Type B pancreatic cell (in vitro differentiated cells): ENCODE measurements at places on chromosomes 2 and 18. TPM values are rescaled to one million over a fixed set of nuclear protein-coding genes. Genes with fewer than 3 reads are reported as not detected.

- no peaks in the 10 kb centered on the region for H3K36me3 ChIP-seq
- peaks cover 27% of the 10 kb centered on the region for H3K4me1 ChIP-seq
- H3K4me3 ChIP-seq: no peak overlapping the region
Measured at GRCh38 chr18:25459814-25460213, 107.8 kb upstream of the ZNF521 start.

DNA sequence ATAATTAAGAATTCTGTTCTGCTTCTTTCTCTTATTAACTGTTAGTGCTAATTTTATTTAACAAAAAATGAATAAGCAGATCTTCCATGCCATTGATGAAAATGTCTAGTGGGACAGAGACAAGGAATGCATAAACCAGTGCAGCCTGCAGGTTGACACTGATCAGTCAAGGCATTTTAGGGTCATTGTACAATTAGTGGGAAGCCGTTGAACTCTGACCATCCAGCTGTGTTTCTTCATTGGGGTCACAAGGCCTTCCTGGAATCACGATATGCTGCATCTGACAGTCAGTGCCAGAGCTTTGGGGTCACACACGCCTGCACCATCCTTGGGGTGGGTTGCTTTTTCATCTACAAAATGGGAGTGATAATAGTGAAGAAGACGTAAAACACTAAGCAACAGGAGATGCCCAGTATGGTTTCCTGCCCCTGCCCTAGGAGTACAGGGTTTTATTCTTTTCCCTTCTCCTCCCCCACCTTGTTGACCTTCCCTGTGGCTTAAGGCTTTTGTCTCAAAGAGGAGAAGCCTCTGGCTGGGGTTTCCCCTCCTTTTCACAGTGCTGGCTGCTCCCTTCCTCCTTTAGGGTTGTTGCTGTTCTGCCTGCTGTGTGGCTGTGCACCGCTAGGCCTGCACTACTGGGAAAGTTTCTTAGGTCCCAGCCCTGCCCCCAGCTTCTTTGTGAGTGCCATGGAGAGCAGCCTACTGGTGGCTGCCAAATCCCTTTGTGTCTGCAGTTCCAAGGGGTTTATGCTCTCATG is 245.6 kb downstream of the TPGS2 start:
- H3K4me3 ChIP-seq: no peak overlapping the region
- no peaks in the 10 kb centered on the region for H3K27me3 ChIP-seq
- H3K4me1 ChIP-seq: peaks cover 23% of the 10 kb centered on the region
- no peaks in the 10 kb centered on the region for H3K36me3 ChIP-seq
- no peak overlapping the region for H3K27ac ChIP-seq

- H3K36me3 ChIP-seq: no peaks in the 10 kb centered on the region
- H3K4me1 ChIP-seq: peaks cover 15% of the 10 kb centered on the region
- H3K27ac ChIP-seq: no peak overlapping the region
- no peak for DNase-seq
Measured at GRCh38 chr2:33166287-33166881, 219.6 kb downstream of the LTBP1 start.

GRCh38 chr2:202488671-202489070 is 112.5 kb downstream of the BMPR2 start:
- H3K27me3 ChIP-seq: no peaks in the 10 kb centered on the region
- no peaks in the 10 kb centered on the region for H3K4me1 ChIP-seq
- peaks cover 4% of the 10 kb centered on the region for H3K36me3 ChIP-seq
- no peak for DNase-seq
- H3K4me3 ChIP-seq: no peak overlapping the region

DNA sequence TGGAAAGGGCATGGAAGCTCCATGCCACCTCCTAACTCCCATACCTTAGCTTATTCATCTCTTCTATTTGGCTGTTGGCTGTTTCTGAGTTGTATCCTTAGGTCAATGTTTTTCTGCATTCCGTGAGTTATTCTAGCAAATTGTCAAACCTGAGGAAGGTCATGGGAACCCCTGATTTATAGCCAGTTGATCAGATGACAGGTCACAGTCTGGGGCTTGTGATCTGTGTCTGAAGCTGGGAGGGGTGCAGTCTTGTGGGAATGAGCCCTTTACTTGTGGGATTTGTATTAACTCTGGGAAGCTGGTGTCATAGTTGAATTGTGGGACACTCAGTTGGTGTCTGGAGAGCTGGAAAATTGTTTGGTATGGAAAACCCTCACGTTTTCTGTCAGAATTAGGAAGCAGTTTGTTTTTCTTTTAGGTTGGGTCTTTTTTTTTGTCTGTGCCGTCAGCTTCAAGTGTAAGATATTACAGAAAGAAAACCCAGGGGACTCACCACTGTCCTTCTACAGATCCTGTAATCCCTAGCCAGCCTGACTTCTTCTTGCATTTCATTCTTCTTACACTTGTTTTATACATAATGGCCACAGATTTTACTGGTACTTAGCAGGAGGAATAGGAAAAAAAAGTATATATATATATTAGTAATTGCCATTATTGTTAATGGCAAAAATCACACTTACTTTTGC is 137.9 kb downstream of the LRRTM1 start:
- H3K27me3 ChIP-seq: no peaks in the 10 kb centered on the region
- no peaks in the 10 kb centered on the region for H3K36me3 ChIP-seq
- no peak overlapping the region for H3K27ac ChIP-seq
- no peak for DNase-seq
- H3K4me3 ChIP-seq: no peak overlapping the region

GRCh38 chr2:23599006-23599405 is 214.0 kb downstream of the KLHL29 start:
- no peaks in the 10 kb centered on the region for H3K36me3 ChIP-seq
- H3K4me1 ChIP-seq: peaks cover 39% of the 10 kb centered on the region
- H3K4me3 ChIP-seq: no peak overlapping the region
- no peaks in the 10 kb centered on the region for H3K27me3 ChIP-seq

DNA sequence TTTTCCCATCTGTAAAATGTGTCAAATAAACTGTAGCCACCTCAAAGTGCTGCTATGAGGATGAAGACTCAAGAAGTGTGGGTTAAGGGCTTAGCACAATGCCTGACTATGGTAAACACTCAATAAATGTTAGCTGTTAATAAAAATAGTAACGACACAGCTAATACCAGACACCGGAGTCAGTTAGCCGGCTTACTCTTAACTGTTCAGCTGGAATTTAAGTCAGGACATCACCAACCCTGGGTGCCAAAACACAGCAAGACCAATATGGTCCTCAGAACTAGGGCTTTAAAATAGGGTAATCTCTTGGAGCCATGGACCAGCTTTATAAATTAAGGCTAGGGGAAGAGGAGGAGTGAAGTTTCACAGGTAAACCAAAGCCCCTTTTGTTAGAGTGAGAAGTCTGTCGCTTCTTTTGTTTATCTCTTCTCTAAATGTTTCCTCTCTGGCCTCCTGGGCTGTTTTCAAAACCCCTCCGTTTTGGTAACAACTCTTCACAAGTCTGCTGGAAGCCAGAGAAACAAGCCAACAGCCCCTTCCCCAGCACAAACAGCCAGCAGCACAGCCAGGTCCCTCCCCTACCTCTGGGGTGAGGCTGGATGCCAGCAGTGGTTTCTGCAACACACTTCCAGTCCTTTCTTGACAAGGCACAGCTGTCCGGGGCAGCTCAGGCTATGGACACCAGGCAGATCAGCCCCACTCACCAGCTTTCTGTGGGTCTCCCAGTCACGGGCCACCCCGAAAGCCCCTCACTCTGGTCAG is 13.8 kb upstream of the FZD7 start:
- no peak overlapping the region for H3K27ac ChIP-seq
- no peak overlapping the region for H3K4me3 ChIP-seq
- peaks cover 27% of the 10 kb centered on the region for H3K4me1 ChIP-seq
- DNase-seq: no peak
- no peaks in the 10 kb centered on the region for H3K36me3 ChIP-seq
- no peaks in the 10 kb centered on the region for H3K27me3 ChIP-seq

DNA sequence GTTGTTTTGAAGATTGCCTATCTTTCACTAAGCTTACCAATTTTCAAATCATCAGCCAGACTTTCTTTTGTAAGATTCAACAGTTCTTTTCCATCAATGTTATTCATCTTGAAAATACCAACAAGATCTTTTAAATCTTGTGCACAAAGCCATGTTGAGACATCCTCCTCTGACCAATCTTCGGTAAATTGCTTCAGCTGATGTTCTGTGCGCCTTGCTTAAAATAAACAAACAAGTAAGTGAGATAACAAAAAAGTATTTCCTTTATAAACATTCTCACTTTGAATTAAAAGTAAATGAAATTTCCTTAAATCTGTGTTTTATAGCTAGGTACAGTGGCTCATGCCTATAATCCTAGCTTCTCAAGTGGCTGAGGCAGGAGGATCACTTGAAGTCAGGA is 30.3 kb downstream of the WDSUB1 start:
- H3K4me1 ChIP-seq: no peaks in the 10 kb centered on the region
- peaks cover 15% of the 10 kb centered on the region for H3K36me3 ChIP-seq
- no peak overlapping the region for H3K27ac ChIP-seq
- DNase-seq: no peak
- H3K27me3 ChIP-seq: no peaks in the 10 kb centered on the region
- H3K4me3 ChIP-seq: no peak overlapping the region

DNA sequence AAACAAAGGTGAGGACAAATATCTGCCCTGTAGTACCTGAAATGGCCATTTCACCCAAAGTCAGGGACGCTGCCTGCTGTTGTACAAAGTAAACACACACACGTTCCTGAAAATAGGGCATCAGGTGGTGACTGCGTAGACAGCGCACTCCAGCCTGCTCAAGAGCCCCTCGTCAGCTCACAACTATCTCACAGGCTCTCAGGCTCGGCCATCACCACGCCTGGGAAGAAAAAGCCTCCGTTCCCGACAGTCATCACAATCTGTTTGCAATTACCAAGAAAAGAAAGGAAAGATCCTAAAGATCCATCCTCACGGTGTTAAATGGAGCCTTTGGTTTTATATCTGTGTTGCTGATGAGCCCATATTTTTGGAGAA is 230.2 kb downstream of the ZNF516 start:
- no peak for DNase-seq
- H3K27ac ChIP-seq: peak overlapping the region; percentile 16
- peaks cover 47% of the 10 kb centered on the region for H3K4me1 ChIP-seq
- H3K27me3 ChIP-seq: peaks cover 5% of the 10 kb centered on the region

GRCh38 chr2:71679491-71679890 is 226.1 kb downstream of the DYSF start:
- H3K4me3 ChIP-seq: no peak overlapping the region
- H3K4me1 ChIP-seq: peaks cover 12% of the 10 kb centered on the region
- H3K36me3 ChIP-seq: no peaks in the 10 kb centered on the region

DNA sequence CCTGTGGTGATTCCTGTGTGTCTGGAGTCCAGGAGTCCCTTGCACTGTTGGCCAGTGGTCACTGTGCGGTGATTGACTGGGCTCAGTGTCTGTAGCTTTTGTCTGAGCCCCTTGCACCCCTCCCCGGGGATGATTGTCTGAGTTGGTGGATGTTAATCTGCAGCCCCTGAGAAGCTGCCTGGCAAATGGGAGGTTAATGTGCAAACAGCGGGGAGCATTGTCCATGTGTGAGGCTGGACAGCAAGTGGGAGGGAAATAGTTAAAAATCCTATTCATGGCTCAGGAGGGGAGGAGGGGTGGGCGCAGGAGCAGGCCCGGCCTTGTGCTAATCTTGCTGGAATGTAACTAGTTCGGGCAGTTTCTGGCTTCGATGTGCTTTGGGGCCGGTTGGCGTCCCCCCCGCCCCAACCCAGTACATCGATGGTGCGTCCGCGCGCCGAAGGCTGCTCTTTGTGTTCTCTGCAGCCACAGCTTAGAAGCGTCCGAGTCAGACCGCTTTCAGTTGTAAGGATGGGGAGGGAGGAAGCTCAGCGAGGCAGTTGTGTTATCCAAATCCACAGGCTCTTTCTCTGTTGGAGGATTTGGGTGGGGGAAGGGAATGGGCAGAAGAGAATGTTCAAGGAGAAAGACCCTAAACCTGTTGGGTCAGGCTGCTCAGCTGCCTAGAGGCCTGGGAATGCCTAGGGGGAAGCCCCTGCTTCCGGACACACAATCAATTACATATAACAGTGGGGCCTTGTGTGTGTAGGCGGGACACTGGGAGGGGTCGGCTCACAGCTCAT is 71.8 kb downstream of the TGOLN2 start:
- H3K36me3 ChIP-seq: peaks cover 4% of the 10 kb centered on the region
- peak overlapping the region; percentile 87 for H3K4me3 ChIP-seq
- no peaks in the 10 kb centered on the region for H3K27me3 ChIP-seq
- peak; percentile 78 for DNase-seq

- H3K4me3 ChIP-seq: no peak overlapping the region
- no peaks in the 10 kb centered on the region for H3K27me3 ChIP-seq
- H3K36me3 ChIP-seq: no peaks in the 10 kb centered on the region
- H3K4me1 ChIP-seq: no peaks in the 10 kb centered on the region
Measured at GRCh38 chr18:9894454-9895068, 8.8 kb downstream of the TXNDC2 start.

GRCh38 chr2:240906141-240906910 is at the start of gene CROCC2:
TSS of gene CROCC2 (plus strand) at chr2:240906336. CDS start at chr2:240906514, 178 bp downstream.
- H3K4me1 ChIP-seq: peaks cover 10% of the 10 kb centered on the region
- H3K27me3 ChIP-seq: no peaks in the 10 kb centered on the region
- no peaks in the 10 kb centered on the region for H3K36me3 ChIP-seq
- no peak for DNase-seq
- H3K27ac ChIP-seq: peak within 1 kb of the TSS; percentile 70
- H3K4me3 ChIP-seq: no peak within 1 kb of the TSS

DNA sequence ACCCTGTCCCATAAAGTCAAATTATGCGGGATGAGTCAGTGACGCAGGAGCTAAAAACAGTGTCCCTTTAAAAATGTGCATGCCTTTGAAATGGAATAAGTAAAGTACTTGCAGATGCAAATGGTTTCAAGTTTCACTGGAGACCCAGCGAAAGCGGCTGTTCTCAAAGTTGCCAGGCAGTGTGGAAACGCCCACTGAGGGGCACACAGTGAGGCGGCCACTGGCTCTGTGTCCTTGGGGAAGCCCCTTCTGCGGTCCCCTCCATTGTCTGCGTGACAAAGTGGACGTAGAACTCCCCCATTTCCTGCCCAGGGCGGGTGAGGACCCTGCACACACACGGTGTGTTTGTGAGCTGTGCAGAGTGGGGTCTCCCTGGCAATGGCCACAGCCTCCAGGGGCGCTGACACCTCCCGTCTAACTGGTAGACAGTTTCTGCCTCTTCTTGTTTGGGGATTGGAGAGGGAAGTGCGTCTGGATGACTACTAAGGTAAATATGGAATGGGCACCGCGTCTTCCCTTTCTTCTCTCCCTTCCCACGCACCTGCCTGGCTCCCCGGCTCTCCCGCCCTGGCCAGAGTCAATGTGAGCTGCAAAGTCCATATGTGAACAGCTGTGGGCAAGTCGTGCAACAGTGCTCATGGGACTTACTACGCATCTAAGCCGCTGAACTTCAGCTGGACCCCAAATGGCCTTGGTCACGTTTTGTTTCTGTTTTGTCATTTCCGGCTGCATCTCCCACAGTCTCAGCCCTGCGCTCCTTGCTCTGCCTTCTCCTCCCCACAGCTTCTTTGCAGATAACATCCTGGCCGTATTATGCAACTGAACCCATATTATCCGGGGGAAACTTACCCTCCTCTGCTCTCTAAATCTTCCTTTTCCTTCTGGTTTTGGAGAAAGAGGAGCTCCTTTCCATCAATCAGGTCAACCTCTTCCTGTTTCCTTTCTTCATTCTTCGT is 33.7 kb upstream of the ZNF516 start:
- peaks cover 30% of the 10 kb centered on the region for H3K4me1 ChIP-seq
- H3K27me3 ChIP-seq: peaks cover 6% of the 10 kb centered on the region
- H3K4me3 ChIP-seq: peak overlapping the region; percentile 74

- H3K36me3 ChIP-seq: no peaks in the 10 kb centered on the region
- no peaks in the 10 kb centered on the region for H3K4me1 ChIP-seq
- no peak for DNase-seq
- H3K27me3 ChIP-seq: peaks cover under 1% of the 10 kb centered on the region
- no peak overlapping the region for H3K4me3 ChIP-seq
Measured at GRCh38 chr2:209389171-209389618, 34.7 kb upstream of the MAP2 start.

Gene CGREF1
- 1.8 and 2.4 TPM in 2 replicates for total RNA-seq

Gene MROH2A
- not detected in 2 replicates for total RNA-seq

Gene FZD7
- total RNA-seq: 50.0 and 68.6 TPM in 2 replicates

Gene BCL2
- 16.5 and 21.9 TPM in 2 replicates for total RNA-seq

Gene GATA6
- total RNA-seq: 37.7 and 39.8 TPM in 2 replicates

Gene PROKR1
- total RNA-seq: 0.10 and 0.41 TPM in 2 replicates

Gene ALPP
- total RNA-seq: 0.27 and 1.5 TPM in 2 replicates
